ENCODE measurements at places on chromosomes 11 and 22. TPM values are rescaled to one million over a fixed set of nuclear protein-coding genes. Genes with fewer than 3 reads are reported as not detected.

The CYTH4 gene
- 1.3 TPM for total RNA-seq

The MYOD1 gene
- total RNA-seq = not detected

The MPPED2 gene
- 137 TPM for total RNA-seq

The CRYBA4 gene
- total RNA-seq = not detected

The FAT3 gene
- 291 TPM for total RNA-seq

The SCN2B gene
- total RNA-seq = 3.4 TPM

The B3GAT1 gene
- 75.4 TPM for total RNA-seq

The MUC6 gene
- not detected for total RNA-seq

The KIAA1671 gene
- total RNA-seq = 9.1 TPM

The KDM4E gene
- total RNA-seq = not detected

The CEND1 gene
- 11.3 TPM for total RNA-seq

The GAL3ST3 gene
- 17.2 TPM for total RNA-seq

The CRYBB3 gene
- total RNA-seq = not detected

The ZNRF3 gene
- 9.1 TPM for total RNA-seq

Measured in parietal lobe (tissue), 2 donors.